ENCODE measurements at places on chromosomes 11 and 22.

GRCh38 chr11:111186308-111186915 is 59.1 kb upstream of the POU2AF2 start:
- peak; percentile 65 for DNase-seq

DNA sequence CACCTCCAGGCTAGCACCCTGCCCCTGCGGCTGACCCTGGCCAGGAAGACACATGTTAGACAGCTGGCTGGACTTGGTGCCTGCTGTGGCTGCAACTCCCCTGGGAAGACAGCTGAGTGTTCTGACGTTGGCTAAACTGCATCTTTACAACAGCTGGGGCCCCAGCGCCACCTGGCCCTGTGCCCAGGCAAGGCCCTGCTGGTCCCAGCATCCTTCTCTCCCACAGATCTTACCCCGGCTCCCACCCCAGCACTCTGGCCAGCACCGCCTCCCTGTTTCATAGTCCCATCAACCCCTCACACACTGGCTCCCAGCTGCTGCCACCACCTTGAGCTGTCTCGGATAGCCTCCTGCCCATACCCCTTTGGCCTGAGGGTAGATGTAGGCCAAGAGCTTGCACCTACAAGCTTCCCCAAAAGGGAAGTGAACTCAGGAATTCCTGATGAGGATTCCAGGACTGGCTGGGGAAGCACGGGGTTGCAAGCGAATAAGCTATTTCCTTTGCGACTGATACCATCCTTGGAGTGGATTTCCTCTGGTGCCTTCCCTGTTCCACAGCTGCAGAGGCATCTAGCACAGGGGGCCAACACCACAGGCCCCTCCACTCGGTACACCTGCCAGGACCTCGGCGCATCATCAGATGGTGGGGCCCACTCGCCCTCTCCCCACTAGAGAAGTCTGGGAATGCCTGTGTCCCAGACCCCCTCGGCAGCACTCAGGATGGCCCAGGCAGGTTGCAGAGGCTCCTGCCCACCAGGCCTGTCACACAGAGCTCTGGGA is 28.5 kb downstream of the RSPH14 start:
- no peak for DNase-seq

- peak; percentile 68 for DNase-seq
These were observed at the start of gene TMEM184B for GRCh38 chr22:38272373-38273134. TSS of gene TMEM184B (minus strand) at chr22:38273010. CDS start at chr22:38247961, 25,049 bp downstream.

- DNase-seq: peak; percentile 55
These were observed 5.4 kb downstream of the PLA2G6 start for GRCh38 chr22:38176170-38176741.

DNA sequence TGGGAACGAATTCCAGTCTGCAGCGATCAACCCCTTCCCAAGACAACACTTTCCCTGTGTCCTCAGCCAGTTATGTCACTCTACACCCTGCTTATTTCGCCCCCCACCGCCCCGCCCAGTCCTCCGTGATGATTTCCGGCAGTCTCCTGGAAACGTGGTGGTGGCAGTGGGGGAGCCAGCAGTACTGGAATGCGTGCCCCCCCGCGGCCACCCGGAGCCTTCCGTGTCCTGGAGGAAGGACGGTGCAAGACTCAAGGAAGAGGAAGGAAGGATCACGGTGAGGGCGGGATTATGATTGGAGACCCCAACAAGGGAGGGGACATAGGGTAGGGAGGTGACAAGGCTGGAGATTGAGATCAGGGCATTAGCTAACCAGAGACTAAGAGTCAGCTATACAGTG is 4.1 kb downstream of the ROBO3 start:
- DNase-seq: no peak

GRCh38 chr11:129386795-129387397 is 11.2 kb downstream of the BARX2 start:
- DNase-seq: no peak

GRCh38 chr11:87356428-87356827 is 318.7 kb downstream of the TMEM135 start:
- no peak for DNase-seq

DNA sequence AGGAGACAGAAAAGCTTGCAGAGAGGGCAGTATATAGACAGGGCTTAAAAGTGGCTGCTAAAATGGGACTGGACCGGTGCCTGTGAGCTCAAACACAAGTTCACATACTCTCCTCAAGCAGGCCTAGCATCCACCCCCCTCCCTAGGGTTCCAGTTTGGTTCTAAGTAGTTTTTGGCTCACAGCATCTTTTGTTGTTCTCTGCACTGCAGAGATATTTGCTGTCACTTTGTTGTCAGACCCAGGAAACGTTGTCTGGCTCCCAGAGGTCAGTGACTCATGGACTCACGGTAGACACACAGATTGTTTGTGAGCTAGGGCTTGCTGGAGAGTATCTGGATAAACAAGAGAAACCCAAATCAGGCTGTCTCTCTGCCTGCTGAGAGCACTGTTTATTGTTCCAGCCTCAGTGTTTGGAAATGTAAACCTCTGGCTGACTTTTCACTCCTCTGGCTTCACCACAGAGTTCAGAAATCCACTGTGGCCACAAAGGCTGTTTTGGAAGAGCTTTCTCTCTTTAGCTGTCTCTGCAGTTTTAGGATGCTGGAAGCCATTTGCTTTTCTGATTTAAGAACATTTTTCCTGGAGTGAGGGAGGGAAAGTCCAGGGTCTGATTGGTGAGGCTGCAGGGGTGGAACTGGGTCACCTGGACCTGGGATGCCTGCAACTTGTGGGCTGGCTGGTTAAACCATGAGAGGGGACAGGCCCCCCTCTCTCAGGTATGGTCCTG is 303.7 kb upstream of the PLET1 start:
- DNase-seq: no peak
